G401 (cell line): ENCODE measurements at places on chromosomes 6 and 20.

DNA sequence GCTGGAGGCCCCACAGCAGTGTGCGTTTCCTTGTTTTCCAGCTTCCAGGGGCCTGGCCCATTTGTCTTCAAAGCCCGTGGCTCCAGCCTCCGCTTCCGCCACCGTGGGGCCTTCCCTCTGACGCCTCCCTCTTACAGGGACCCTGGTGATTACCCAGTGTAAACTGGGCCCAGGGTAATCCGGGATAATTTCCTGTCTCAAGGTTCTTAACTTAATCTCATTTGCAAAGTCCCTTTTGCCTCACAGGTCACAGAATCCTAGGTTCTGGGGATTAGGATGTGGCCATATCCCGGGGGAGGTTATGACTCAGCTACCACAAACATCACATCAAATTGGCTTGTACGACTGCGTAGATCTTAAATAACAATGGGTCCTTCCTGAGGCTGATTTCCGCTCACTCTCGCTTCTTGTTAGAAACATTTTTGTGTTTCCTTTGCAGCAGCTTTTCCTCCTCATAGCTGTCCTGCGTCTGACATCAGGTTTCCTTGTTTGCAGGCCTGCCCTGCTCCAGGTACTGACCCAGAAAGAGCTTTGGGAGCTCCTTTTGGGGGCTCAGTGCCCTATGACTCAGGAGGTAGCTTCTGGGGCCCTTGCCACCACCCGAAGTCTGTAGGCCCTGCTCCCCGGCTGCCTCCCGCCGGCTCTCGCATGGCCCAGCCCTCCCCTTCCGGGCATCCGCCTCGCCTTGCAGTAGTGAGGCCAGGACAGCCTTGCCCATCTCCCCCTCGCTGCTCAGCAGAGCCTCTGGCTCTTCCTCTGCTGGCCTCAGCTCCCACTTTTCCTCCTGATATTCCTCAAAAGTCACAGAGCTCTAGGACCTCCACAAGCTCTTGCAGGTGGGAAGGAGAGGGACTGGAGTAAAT, 100.5 kb downstream of the ERMARD start:
- DNase-seq: no peak

DNA sequence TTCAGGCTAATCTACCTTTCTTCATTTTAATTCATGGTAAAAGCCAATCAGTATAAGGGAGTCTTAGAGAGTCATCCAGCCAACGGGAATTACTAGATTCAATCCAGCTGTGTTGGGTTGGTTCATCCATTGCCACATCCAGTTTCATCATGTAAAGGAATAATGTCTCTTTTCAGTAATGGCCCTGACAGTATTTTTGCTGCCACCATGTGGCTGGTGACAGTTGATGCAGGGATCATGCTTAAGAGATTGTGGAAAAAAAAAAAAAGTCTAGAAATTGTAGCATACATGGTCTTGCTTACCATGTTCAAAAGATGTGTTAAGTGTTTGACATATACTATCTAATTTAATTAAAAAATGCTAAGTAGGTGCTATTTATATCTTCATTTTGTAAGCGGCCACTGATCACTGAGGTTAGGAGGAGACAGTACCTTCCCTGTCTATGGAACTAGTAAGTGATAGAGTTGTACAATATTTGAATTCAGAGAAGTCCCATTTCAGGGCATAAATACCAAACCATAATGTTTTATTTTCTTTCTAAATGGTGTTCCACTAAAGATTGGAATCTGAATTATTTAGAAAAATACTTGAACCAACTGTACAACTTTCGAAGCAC, 135.9 kb downstream of the KHDRBS2 start:
- DNase-seq: peak; percentile 20

- DNase-seq: no peak
Measured at GRCh38 chr6:41547799-41548097, 1.6 kb downstream of the FOXP4 start.

DNA sequence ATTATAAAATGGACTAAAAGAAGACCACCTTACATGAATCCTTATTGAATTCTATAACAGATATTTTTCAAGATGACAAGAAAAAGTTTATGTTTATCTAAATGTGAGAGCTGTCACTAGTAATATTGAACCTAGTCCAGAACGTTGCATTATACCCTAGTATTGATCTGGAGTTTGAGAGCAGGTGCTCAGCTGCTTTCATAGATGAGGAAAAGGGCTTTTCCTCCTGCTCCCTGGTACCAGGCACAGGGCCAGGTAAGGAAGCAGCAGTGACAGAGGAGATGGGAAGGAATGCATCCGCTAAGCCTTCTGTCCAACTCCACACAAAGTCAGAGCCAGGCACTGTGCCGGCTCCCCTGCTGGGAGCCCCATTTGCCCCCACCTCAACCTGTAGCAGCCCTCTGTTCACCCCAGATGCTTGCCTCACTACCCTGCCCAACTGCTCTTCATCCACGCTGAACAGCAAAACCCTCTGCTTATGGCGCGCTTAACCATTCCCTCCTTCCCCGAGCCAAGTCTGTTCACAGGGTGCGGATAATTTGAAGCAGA, 393.1 kb downstream of the FRK start:
- DNase-seq: no peak

DNA sequence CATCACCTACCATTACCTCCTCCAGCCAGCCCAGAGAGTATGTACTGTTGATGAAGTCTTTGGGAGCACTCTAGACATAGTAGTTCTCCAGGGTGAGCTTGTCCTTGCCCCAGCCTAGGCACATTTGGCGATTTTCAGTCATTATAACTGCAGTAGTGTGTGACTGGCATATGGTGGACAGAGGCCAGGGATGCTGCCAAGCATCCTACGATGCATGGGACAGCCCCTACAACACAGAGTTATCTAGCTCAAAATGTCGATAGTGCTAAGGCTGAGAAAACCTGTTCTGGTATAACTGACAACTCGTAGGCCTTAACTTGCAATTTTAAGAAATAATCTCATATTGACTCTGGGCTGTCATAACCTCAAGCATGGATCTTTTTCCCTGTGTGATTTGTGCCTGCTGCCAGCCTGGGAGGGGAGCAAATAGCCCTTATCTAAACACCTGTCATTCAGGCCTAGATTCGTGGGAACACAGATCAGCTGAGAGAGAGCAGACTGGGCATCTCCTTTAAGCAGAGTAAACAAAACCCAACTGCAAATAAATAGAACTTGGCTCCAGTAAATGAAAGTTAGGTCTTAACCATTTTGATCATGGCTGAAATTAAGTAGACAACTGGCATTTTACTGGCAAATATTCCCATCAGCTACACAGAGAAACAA, 102.6 kb downstream of the SPTLC3 start:
- DNase-seq: peak; percentile 5

GRCh38 chr6:103122766-103123601, 1729.5 kb downstream of the GRIK2 start:
- peak; percentile 67 for DNase-seq

GRCh38 chr6:474453-475185, 83.1 kb downstream of the IRF4 start:
- no peak for DNase-seq

- no peak for DNase-seq
Measured at GRCh38 chr6:139395371-139395770, 20.9 kb upstream of the CITED2 start.

GRCh38 chr6:54059683-54060082, 51.6 kb upstream of the MLIP start:
- no peak for DNase-seq

DNA sequence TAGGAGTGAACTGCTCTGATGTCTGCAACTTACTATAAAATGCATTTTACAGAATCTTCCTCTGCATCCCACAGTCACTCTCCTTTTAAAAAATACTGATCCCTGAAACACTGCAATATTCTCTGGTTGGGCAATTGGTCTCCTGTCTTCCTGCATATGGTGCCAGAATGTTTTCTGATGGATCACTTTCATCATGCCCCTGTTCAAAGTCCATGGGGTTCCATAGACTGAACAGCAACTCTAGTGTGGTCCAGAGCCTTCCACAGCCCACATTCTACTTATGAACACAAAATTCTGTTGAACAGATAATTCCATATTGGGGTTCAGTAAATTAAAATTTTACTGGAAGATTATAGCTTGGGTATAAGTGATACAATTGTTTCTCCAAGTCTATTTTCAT, 11.0 kb downstream of the GSTA2 start:
- DNase-seq: no peak

- no peak for DNase-seq
Measured at GRCh38 chr6:35386989-35387388, 44.6 kb downstream of the PPARD start.

- DNase-seq: no peak
Measured at GRCh38 chr6:167157863-167158262, at the start of gene GPR31. Gene GPR31, minus strand, starts transcription at chr6:167157980. Its CDS starts 149 bp downstream, at chr6:167157831.

- DNase-seq: no peak
Measured at GRCh38 chr6:3800850-3801591, 48.2 kb upstream of the FAM50B start.

DNA sequence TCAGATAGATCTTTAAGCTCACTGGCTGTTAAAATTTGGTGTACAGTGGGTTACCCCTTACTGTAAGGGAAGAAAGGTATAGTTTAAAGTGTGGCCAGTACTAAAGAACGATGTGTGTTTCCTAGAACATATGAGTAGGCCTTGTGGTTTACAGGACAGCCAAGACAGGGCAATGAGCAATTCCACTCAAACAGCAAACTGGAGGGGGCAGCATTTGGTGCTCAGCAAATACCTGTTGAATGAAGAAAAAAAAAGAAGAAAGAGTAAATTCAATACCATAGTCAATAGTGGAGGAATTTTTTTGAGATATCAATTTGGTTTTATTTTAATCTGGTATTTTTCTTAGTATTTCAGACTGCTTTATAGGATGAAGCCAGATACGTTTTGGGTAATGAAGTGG, 3.8 kb upstream of the NCOA5 start:
- DNase-seq: no peak

DNA sequence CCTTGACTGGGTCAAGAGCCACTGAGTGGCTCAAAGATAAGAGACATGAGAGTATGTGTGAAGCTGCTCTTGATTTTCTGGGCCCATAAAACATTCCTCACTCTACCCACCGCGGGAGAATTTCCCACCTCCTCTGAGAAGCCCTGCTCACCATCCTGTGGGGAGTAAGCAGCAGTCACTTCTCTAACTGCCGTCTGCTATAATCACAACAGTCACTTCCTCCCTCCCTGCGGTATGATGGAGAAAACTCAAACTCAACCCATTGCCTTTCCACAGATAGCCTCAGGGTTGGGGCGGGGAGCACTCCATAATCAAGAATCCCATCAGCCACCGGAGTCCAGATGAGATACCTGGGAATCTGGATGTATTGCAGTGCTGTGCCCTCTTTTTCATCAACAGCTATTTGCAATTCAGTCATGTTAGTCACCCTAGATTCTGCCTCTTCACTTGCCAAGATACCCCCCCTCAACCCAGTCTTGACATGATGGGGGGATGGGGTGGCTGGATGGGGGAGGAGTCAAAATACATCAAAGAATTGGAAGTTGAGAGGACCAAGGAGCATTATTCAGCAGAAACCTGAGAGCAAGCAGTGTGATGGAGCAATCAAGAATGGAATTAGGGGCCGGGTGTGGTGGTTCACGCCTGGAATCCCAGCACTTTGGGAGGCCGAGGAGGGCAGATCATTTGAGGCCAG, 5.1 kb downstream of the MOCS1 start:
- no peak for DNase-seq

DNA sequence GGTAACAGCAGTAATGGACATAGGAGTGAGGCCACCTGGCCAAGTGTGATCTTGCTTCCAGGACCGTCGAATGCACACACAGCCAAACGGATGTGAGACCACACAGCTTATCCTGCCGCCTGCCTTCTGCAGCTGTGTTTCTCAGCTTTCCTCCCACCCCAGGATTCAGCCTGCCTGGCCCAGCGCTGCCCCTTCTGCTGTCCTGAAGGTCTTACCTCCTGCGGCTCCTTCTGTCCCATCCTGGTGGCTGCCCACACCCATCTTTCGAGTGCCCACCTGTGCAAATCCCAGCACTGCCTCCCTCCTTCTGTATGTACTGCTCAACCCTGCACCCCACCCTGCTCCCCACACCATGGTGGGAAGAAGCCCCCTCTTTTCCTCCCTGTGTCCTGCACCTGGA, 49.4 kb upstream of the DACT2 start:
- no peak for DNase-seq

DNA sequence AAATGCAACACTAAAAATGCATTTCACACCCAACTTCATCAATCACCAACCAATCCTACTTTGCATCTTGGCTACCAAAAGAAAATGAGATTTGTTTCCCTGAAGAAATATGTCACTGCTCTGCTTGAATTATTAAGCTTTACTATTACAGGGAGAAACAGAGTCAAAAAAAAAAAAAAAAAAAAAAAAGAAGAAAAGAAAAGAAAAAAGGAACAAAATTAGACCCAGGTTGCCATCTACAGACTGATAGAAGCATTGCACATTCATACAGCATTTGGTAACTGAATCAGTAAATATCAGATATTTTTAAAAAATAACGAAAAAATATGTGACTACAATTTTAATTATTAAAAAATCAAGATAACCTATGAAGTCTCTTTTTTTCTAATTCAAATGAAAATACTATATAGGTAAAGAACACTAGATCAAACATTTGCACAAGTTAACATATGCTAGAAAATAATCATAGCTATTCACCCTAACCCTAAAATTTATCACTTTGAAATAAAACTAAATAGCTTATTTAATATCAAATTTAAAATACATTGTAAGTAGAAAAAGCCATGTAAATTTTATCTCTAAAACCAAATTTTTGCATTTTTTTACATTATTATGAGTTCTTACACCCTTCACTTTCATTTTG, 83.3 kb downstream of the DCDC2 start:
- DNase-seq: no peak

DNA sequence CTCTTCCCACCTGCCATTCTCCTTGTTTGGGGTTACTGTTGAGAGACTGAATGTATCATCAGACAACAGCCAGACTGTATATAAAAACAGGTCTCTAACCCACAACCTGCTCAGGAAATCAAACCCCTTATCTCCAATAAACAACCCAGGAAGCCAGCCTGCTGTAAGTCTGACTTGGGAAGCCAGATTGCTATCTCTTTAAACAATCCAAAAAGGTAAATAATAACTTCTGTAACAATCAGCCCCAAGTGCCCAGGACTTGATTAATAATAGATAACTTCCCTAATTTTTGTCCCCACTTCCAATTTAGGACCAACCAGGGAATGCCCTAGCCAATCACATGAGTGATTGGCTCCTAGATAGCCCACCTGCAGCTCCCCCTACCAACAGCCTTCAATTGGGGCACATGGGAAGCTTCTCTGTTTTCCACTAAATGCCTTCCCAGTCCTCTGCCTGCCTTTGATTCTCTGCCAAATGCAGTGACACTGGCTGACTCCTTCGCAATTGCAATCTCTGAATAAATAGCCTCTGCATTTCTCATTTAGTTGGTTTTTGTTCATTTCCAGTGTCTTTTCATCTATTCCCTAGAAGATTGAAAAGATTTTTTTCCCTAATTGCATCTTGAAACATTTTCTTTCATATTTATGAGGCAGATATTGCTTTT, 117.1 kb upstream of the TAB2 start:
- DNase-seq: no peak

GRCh38 chr6:113388996-113389395, 468.1 kb upstream of the MARCKS start:
- no peak for DNase-seq

DNA sequence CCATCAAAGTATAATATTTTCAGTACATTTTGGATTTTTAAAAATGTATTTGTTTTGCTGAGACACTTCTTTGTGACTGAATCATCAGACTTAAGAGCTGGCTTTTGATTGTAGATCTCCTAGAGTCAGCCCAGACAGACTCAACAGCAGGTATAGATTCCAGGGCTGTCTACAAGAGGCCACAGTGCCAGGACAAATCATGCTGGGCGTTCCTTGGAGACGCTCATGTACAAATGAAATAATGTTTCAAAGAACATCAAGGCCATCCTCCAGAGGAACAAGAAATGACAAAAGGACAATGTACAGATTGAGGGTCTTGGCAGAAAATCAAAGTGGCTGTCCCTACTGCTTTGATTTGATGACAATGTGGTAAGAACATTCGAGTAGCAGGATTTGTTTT, 369.3 kb downstream of the GRIK2 start:
- peak; percentile 67 for DNase-seq

- no peak for DNase-seq
Measured at GRCh38 chr6:42352856-42353564, 98.7 kb downstream of the TRERF1 start.
